ENCODE measurements at places on chromosomes 4 and X.

DNA sequence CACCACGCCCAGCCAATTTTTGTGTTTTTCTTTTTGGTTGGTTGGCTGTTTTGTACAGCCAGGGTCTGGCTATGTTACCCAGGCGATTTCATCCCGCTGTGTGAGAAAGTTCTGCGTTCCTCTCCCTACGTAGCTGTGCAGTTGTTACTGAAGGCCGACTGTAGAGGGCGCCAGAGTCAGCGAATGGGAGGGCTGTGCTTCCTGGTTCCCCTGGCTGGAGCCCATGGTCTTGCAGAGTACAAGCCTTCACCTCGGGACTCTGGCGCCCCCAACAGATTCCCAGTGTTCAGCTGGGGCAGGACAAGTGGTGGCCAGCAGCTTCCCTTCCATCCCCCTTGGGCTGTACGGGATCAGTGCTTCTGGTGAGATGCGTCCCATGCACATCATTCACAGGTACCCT, 5.6 kb upstream of the CT45A1 start:
- DNase-seq = no peak

DNA sequence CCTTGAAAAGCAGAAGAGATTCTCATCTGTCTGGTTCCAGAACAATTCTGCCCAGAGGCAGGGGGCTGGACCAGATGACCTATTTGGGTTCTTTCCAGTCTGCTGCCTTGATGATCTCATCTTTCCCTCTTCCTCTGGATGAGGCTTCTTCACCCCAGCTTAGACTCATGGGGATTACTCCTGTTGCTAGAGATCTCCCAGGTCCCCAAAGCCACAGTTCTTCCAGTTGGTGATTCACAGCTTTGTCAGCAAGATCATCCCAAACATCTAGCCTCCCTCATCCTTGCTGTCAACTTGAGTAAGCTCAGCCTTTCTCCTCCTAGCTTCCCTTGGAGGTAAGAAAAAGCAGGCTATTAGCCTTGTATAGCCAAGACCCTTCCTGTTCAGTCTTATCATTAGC, 64.2 kb upstream of the PJA1 start:
- no peak for DNase-seq

DNA sequence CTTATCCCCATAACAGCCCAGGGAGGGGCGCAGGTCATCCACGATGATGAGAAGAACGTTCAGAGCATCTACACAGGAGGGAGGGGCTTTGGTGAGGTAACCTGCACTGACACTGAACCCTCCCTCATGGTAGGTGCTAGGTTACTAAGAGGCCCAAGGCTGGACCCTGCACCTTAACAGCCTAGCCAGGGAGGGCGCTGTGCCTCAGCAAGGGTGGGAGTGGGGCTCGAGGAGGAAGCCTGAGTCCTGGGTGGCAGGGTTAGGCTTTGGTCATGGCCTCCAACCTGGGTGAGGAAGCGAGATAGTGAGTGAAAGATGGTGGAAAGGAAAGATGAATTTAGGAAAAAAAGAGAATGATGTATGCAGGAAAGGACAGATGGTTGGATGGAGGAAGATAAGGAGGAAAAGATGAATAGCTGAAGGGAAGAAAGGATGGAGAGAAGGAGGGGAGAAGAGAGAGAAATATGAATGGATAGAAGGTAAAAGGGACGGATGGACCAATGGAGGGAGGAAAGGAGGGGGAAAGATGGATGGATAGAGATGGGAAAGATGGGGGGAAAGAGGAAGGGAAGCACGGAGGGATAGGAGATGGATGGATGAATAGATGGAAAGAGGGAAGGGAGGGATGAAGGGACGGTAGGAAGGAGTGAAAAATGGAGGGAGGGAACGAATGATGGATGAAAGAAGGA, 736 bp downstream of the IDS start:
- no peak for DNase-seq

DNA sequence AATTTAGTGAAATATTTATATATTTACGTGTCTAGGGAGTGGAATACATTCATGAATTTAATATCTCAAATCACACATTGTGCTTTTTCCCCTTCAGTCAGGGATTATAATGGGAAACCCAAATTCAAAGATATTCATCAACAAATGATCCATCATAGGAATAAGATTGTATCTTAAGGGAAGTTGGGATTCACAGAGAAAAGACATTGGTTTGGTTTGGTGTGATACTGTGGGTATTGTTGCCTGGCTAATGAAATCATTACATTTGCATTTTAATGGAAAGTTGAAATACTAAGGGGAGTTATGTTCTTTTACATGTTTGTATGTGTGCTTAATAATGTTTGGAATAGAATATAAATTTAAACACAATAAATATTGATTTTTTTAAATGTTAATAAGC, 1.7 kb downstream of the TET2 start:
- no peak for DNase-seq

DNA sequence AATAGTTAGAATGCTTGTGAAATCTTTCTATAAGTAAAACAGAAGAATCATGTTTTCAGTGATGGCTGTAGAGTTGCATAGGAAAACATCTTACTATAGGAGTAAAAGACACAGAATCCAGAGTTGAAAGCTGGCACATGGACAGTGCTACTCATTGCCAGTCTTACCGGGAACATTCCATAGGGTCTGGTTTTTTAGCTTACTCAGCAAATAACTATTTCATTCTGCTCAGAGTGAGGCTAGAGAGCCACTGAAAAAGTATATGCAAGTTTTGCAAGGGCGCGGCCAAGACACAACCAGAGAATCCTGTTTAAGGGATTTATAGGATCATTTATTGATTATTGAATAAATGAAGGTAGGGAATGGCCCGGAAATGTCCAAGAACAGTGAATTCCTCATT, 60.3 kb downstream of the MTHFD2L start:
- no peak for DNase-seq
